Type B pancreatic cell (in vitro differentiated cells): ENCODE measurements at places on chromosomes 11 and 22.

GRCh38 chr11:35144136-35144741 is 5.3 kb downstream of the CD44 start:
- DNase-seq = no peak

DNA sequence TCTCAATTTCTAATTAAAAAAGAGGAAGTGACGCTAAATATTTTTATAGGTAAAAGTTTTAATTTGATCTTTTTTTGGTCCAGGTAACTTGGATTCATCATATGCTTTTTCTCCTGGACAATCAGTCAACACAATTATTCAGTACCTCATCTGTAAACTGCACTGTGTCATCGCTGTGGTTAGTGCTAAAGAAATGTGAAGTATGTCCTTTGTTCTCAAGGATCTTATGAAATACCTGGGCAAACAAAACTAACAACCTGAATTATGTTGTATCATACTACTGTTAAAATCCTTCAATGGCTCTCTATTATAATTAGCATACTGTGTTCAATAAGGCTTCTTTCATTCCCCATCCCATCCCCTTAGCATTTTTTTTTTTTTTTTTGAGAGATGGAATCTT is 19.9 kb upstream of the SCN3B start:
- DNase-seq = no peak

DNA sequence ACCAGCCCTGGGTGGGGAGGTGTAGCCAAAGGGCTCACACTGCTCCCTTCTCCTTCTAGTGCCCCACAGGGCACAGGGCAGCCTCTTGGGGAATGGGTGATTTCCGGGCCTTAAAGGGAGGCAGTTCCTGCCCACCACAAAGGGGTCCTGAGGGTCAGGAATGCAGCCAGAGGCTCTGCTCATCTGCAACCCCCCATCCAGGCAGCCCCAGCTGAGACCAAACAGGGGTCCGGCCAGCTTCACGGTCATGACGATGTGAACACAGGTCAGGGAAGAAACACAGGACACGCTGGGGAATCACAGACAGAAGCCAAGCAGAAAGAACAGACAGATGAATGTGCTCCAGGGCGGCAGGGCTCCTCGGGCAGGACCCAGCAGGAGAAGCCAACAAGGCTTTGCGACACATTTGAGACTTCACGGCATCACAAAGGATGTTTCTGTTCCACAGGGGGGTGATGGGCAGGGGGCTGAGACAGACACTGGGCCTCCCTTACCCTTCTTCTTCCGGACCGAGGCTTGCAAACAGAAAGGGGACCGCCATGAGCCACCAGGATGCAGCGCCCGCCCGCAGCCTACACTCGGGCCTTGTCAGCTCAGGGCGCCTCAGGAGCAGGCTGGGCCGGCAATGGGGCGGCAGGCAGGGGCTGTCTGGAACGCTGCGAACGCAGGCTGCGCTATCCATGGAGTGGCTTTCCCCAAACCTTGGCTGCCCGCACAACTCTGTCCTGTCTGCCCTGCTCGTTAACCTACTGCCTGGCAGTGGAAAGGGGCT is 101.9 kb downstream of the CTTN start:
- DNase-seq = no peak

- no peak for DNase-seq
These were observed 7.7 kb upstream of the SYVN1 start for GRCh38 chr11:65141896-65142494.
